Amygdala (tissue), 56 donors: ENCODE measurements at places on chromosomes 12 and 14.

DNA sequence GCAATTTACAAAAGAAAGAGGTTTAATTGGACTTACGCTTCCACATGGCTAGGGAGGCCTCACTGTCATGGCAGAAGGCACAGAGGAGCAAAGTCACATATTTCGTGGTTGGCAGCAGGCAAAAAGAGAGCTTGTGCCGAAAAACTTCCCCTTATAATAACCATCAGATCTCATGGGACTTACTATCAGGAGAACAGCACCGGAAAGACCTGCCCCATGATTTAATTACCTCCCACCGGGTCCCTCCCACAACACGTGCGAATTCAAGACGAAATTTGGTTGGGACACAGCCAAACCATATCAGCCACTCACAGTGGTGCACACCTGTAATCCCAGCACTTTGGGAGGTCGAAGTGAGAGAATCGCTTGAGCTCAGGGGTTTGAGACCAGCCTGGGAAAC lies 68.5 kb downstream of the FBXL14 start:
- no peak for DNase-seq

DNA sequence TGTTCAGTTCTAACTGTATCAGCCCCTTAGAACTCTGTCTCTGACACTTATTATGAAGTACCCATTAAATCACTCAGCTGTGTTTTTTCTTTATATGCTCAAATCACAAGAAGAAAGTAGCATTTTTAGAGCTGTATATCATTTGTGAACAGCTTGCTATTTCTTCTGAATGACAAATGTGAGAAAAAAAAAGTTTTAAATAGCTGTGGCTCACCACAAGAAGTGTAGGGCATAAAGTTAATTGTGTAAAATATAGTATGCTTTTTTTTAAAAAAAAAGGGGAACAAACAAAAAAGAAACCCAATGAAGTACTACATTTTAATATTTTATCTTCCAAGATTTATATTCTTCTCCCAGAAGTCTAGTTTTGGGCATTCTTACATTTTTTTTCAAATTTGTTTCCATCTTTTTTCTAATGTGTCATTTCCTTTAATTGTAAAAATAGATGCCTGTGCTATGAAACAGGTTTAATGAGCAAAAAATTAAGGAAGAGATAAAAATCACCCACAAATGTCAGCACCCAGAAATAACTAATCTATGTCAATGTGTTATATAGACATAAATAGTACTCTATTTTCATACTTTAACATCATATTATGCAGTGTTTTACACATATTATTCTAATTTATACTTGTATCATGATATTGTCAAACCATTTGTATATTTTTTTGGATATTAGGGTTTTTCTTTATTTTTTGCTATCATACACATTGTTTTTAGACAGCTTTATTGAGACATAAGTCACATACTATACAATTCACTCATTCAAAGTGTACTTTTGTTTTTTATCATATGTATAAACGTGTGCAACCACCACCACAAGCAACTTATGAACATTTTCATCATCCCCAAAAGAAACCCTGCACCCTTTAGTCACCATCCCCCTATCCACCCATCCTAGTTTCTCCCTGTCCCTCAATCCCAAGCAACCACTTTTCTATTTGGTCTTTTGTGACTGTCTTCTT lies 22.4 kb upstream of the LRRK2 start:
- DNase-seq: no peak

DNA sequence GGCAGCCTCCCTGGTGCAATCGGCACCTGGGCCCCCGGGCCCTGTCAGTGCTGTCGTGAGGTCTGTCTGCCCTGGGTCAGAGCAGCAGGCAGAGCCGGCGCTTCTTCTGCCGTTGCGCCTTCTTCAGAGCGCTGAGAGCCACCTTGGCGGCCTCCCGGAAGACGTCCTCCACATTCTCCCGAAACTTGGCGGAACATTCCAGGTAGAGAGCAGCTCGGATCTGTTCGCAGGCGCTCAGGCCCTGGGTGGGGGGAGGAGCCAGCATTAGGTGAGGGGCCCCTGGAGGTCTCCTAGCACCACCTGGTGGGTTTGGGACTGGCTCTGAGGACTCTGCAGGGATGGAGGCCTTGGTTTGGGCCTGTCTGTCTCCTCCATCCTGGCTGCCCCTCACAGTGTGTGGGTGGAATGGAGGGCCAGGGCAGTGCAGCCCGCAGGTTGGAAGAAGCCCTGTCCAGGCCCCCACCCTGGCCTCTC lies 14.0 kb downstream of the RHOF start:
- no peak for DNase-seq

DNA sequence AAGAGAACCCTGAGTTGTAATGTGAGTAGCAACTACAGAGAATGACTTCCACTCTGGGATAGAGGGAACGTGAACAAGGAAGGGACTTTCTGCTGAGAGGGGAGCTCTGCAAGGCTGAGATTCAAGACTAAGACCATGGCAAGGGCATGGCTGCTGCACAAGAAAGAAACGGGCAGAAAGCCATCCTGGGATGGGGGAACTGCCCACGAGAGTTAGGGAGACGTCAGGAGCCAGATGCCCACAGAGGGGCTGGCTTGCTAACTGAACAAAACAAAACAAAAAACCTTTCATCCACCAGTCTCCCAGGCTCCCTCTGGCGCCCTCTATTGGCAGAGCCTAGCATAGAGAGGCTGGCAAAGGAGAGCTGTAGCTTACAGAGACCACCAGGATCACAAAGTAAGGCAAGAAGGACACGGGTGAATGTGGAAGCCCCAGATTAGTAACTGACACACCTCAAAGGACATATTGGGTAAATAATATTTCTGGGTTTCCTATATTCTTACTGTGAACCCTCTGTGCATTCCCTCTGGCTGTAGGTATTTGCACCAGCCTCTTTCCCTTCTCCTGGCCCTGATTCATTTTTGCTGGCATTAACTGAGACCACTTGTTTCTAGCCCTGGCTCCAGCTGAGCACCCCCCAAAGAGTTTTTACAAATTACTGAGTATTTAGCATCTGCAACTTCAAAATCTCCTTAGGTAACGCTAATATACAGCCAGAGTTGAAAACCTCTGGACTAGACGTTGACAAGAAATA lies 338.3 kb downstream of the EMP1 start:
- peak; percentile 63 for DNase-seq

DNA sequence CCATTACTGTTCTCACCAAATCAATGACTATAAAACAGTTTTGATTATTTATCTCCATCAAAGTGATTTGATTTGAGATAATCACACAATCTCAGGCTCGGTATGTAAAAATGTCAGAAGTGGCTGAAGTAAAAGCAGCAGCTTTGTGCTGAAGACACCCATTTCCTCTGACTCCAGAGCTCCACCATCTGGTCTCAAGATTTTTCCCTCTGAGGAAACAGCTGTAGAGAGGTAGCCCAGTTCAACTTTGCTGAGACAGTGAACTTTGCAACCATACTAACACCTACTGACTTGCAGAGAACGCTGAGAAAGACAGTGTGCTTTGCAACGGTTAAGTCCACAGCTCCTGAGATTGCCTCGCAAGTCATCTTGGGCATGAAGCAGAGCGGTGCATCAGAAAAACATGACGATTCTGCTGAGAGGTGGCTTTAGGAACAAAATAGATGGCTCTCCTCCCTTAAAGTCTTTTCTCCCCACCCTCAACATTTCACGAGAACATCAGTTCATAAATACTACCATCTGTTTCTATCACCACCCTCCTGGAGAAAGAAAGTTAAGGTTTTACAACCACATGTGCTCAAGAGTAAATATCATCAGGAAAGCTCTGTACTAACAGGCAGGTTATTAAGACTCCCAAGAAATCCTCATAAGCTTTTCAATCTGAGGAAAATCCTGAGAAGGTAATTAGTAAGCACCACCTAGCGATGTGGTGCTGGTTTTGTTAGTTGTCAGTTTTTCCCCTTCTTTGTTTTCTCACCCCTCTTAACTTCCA lies 34.8 kb downstream of the HIGD1C start:
- DNase-seq: peak; percentile 54

DNA sequence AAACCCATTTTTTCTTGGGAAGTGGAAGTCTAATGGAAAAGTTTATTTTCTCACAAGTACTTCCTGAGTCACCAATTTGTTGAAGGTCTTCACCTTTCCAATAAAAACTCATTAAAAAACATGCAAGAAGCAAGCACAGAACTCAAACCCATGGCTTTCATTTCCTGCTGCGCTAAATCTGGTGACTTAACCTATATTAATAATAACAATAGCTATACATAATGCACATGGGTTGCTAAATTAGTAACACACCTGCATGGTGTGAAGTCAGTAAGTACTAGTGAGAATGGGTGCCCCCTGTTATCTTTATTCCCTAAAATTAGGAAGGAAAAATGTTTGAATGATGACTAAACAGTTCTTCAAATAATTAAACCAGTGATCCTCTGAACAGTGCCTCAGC lies 52.3 kb downstream of the PPP2R5C start:
- DNase-seq: no peak

DNA sequence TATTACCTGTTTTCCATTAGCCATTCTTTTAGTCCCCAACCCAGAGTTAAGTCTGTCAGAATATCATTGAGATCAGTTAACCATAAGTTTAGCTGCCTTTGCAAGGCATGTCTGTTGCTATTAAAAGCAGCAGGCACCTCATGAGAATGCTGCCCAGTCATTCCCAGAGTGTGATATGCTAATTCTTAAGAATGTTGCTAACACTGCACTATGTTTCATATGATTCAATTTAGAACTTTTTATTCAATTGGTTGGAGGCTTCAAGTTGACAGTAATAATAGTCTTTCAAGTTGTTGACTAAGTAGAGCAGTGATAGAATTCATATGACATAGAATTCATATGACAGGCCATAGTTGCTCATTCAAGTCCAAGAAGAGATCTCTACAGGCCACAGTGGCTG lies 292.3 kb downstream of the FUT8 start:
- no peak for DNase-seq

DNA sequence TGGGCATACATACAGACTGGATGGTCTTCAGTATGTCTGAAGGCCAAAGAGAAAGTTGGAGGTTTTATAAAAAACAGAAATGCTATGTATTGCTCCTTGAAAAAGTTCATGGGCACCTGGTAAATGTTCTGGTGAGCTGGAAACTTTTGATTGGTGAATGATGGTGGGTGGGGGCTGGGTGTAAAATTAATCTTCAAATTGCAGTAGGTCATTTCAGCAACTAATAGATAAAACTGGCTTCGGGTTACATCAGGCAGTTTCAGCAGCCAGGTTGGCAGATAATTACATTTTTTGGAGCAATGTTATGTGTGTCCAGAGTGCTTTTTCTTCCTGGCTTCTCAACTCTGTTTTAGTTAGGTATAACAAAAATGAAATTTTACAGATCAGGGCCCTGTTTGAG lies 35.3 kb downstream of the SDR9C7 start:
- DNase-seq: no peak

DNA sequence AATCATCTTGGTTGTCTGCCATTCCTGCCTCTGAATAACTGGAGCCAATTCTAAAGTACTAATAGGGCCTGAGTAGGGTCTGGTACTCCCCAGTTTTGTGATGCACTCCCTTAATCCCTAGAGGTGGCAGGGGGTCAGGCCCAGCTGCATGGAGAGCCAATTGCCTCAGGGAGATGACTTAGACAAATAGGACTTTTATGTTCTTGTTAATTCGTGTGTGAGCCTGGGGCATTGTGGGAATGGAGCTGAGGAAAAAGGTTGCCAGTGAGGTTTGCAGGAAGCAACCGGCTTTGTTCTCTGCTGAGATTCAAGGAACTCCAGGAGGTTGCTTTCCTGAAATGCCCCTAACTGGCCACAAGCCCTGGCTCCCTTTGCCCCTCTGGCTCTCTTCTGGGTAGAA lies 6.8 kb upstream of the DCD start:
- DNase-seq: no peak

- no peak for DNase-seq
These were observed 255.7 kb downstream of the ADGRD1 start for GRCh38 chr12:131209082-131210070.

- DNase-seq: no peak
These were observed 67.6 kb downstream of the POLR3B start for GRCh38 chr12:106425061-106425702.

DNA sequence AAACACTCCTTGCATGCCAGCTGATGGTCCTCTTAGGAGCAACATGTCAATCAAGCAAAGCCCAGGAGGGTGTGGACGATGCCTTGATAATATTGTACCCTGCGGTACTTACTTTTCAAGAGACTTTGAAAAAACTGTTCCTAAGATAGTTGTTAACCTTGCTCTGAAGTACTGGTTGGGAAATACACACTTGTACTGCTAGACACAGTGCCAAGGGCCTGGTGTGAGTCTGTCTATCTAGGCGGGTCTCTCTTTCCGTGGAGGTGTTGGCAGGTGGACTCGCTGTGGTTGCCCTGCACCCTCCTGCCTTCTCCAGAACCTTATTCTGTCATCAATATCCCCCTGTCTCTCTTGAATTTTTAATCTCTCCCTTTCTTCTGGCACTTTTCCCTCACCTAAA lies 189.4 kb downstream of the NRXN3 start:
- DNase-seq: no peak

- no peak for DNase-seq
These were observed at the start of gene PROX2 for GRCh38 chr14:74875941-74876913. Gene PROX2 (minus strand): TSS chr14:74876145. CDS start chr14:74863834, 12,311 bp downstream.

- DNase-seq: no peak
These were observed 69.7 kb upstream of the DHRS4 start for GRCh38 chr14:23883684-23884540.
